ENCODE measurements at places on chromosomes 3 and 15.
A peak's percentile ranks its signal among the peaks of the same experiment; 100 is the strongest.

- DNase-seq, result no peak
Observed at GRCh38 chr3:78066287-78066686, 1026.4 kb downstream of the ROBO2 start.

DNA sequence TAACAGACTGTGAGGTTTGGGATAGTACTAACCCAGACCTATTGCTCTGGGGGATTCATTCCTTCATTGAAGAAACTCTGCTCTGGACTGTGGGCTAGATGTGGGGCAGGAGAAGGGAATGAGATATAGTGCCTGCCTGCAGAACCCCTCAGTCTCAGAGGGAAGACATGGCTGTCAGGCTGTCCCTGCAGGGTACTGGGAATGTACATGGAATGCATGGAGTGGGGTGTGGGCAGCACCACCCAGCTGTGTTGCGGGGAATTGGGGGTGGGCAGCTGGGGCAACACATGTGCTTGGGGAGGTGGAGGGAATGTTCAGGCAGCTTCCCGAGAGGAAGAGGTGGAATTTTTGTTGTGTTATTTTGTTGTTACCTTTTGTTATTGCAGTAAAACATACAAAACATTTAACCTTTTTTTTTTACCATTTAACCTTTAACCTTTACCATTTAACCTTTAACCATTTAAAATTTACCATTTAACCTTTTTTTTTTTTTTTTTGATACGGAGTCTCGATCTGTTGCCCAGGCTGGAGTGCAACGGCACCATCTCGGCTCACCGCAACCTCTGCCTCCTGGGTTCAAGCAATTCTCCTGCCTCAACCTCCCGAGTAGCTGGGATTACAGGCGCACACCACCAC lies 7.3 kb downstream of the PAQR5 start:
- DNase-seq, result no peak

- DNase-seq, result no peak
Observed at GRCh38 chr3:89426060-89426459, 318.6 kb downstream of the EPHA3 start.

DNA sequence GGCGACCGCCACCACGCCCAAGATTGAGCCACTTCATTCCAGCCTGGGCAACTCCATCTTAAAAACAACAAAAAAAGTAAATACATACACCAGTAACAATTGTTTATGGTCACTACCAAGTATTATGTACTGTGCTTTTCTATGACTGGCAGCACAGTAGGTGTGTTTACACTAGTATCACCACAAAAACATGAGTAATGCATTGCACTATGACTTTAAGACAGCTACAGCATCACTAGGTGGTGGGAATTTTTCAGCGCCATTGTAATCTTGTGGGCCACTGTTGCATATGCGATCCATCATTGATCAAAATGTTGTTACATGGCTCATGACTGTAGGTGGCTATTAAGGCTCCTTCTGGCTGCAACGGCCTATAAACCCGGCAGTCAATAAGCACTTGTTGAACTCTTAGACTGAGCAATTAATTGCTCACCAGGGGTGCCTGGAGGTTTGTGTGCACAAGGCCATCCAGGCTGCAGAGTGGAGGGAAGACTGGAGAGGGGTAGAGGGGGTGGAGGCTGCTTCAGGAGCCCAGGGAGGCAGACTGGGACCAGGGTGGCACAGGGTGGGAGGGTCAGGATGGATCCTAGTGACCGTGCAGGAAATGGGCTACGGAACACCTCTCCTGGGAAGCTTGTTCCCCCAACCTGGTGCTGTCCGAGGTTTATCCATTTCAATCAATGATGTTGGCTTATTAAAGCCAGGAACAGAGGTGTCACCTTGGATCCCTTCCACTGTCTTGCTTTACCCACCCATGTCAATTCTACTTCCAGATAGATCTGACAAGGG lies 17.9 kb upstream of the COPG1 start:
- DNase-seq, result no peak

DNA sequence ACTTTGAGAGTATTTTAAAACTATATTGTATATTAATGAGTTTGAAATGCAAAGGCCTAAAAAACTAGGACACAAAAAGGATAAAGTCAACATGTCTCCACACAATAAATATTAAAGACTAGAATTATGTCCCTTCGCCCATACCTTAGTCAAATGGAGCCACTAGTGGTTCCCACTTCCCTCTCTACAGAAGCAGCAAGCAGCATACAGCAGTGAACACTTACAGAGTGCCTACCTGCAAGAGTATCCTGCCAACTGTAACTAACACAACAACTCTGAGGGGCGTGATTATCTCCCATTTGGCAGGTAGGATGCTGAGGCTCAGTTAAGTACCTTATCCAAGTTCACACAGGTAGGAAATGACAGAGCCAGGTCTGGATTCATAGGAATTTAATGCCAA lies 17.2 kb downstream of the DYNC1LI1 start:
- DNase-seq, result no peak

DNA sequence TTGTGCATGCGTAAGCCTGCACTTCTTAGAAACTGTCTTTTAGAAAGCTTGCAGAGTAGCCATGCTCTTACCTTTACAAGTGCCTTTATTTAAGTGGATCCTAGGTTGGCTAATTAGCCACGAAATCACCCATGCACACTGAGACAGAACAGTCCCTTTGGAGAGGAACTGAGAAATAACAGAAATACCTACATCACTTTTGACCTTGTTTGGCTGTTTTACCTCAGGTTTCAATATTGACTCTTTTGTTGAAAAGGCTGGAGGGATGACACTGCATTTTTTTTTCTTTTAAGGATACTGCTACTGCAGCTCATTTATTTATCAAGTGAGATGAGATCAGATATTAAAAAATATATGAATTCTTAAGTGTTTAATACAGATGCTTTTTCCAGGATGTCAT lies 155.6 kb upstream of the GOLIM4 start:
- DNase-seq, result no peak

DNA sequence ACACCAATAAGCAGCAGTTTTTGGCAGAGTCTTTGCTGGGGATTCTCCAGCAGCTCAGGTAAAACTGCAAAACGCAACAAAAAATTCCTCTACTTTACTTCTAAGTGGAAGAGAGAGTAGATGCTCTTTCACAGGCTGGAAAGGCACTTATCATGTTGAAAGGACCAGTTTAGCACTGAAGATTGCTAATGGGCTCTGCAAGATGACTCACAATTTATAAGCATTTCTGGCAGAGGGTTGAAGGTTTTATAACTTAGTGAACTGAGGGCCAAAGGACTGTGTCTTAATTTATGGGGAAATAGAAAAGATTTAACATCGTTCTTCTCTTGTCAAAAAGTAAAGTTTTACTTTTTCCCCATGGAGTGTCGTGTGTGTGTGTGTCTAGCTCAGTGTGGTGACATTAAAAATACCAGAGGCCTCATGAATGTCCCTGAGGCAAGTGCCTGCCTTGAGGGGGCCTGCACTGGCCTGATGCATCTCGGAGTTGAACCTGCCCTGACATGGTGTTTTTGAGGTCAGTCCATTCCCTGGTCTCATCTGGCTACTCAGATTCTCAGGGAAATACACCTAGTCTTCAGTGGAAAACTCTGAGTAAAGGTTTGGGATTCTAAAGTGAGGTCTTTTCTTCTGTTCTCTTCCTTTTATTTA lies 1092.0 kb downstream of the NAALADL2 start:
- no peak for DNase-seq

DNA sequence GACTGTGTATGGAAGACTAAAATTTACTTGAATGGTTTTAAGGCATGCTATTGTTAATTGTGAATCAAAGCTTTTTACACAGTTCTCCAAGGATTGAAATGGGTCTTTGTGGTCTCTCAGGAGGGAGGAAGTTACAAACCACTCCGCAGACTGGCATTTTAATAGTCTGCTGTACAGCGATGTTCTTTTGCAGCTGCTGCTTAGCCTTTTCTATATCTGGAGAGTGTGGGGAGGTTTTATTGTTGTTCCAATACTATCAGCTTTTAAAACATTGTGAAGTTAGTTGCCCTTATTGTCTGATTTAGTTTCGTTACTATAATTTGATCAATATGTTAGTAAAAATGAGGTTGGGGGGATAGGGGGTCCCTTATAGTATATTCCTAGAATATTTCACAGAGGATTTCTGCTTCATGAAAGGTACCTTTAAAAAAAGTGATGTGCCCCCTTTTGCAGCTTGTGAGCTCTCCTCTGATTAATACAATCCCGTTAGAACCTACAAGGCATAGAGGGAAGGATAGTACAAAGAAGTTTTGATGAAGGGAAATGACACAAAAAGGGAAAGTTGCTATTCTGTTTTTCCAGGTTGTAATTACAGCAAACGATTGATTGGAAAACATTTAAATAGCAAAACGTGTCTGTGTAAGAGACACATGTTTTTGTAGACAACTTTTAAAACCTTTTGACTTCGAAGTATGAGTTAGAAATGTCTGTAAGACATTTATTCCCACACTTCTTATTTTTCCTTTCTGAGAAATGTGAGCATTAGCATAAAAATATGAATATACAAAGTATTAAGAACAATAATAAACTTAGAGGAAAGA lies 158.3 kb upstream of the CGNL1 start:
- DNase-seq, result no peak

GRCh38 chr15:96767703-96768434 lies 437.4 kb downstream of the NR2F2 start:
- no peak for DNase-seq

DNA sequence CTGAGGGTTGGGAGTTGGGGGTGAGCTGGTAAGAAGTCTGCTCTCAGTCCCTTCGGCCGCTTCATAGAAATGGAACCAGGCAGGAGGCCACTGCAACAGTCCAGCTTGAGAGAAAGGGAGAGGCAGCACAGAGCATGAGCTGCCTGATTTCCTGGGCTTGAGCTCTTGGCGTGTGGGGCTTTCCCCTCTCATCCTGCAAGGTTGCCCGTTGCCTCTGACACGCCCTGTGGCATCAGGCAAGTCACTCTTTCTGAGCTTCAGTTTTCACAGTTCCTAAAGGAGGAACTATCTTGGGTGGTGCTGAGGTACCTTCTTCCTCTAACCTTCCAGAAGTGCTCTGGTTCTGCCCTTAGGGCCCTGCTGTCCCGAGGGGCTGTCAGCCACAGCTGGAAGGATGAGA lies 4.9 kb downstream of the MESP2 start:
- DNase-seq, result no peak

- no peak for DNase-seq
Observed at GRCh38 chr3:112389961-112390360, 57.0 kb downstream of the CD200 start.

DNA sequence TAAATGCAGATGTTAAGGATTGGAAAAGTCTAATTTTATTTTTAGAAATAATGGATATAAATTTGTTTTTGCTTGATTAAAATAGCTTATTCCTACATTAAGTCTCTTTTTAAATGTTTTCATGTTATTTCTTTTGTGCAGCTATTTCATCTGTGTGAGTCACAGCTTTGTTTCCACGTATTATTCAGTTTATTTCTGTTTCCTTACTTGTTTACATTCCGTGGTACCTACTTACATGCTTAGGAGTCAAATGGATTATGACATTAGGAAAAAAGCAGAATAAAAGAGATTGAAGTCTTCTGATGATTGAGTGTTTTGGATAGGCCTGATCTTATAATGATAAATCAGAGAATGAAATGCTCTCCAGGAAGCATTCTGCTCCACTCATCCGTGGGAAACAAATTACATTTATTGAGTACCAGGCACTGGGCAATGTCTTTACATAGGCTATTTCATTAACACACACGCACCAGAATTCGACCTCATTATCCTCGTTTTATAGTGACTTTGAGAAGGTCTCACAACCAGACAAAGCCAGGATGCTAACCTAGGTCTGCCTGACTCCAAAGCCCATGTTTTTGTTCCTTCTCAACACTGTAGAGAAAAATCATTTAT lies 38.1 kb upstream of the RASA2 start:
- DNase-seq, result no peak

- no peak for DNase-seq
Observed at GRCh38 chr3:30315447-30315846, 291.0 kb upstream of the TGFBR2 start.

DNA sequence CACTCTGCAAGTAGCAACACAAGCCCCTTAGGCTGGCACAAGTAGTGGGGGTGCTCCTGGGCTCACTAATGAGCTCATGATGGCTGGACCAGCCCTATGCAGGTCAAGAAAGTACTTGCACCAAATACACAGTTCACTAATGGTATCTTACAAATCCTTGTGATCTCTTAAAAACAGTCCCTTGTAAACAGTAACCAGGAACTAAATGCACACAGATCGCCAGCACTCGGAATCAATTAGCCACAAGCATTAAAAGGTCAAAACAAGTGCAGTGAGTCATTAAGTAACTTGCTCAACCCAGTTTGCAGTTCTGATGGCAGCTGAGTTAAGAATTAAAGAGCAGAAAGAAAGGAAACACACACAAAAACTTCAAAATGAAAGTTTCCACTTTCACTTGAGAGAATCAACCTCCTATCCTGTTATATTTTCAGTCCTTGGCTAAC lies 43.2 kb downstream of the ARHGEF3 start:
- peak; percentile 67 for DNase-seq

DNA sequence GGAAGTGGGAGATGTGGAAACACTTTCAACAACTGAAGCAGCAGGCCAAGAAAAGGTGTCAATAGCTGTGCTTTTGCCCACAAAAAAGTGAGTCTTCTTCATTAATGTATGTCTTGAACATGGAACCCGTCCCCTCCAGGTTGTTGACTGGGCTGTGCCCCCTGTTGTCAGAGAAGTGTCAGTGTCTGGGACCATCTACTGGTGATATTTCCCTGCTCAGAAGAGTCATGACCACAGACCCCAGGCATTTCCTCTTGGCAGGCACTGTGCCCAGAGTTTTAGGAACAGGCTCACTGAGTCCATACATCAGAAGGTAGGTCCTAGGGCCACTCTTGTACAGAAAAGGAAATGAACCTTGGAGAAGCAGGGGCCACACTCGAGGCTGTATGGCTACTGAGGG lies 54.8 kb upstream of the LARS2 start:
- DNase-seq, result peak; percentile 20

DNA sequence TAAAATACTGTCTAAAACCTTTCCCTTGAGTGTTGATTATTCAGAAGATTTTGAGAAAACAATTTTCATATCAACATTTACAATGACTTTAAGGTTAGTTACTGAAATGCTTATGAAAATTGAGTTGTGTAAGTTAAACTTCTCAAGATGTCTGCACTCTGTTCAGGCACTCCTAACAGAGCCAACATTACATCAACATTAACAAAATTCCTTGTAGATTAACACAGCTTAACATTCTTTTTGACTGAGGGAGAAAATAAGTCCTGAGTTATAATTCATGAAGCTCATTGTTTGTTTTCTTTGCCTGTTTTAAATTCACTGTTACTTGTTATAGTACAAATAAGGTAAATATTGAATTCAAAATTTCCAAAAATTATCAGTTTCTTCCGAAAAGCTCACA lies 9.0 kb downstream of the ACKR4 start:
- DNase-seq, result no peak

DNA sequence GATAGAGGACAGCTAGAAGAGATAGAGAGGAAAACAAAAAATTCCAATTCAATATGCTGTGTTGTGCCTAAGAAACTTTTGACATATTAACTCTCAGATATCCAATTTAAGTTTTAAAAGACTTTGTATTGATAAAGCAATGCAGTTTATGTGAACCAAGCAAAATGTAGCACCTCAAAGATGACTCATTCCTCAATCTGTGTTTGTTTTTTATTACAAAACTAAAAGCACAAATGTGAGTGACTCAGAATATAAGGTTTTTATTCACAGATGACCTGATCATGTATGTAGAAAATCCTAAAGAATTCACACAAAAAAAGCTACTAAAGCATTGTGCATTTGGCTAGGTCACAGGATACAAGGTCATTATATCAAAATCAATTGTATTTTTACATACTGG lies 11.1 kb downstream of the HCLS1 start:
- DNase-seq, result no peak

Data from astrocyte of the cerebellum (primary cell).